Stimulated activated CD8-positive, alpha-beta memory T cell treated with anti-CD3 and anti-CD28 coated beads, Interleukin-12 subunit alpha, Interleukin-12 subunit beta, amount 100 ng/mL, for 1 hour (primary cell): ENCODE measurements at places on chromosomes 7 and 10.
A peak's percentile ranks its signal among the peaks of the same experiment; 100 is the strongest.

DNA sequence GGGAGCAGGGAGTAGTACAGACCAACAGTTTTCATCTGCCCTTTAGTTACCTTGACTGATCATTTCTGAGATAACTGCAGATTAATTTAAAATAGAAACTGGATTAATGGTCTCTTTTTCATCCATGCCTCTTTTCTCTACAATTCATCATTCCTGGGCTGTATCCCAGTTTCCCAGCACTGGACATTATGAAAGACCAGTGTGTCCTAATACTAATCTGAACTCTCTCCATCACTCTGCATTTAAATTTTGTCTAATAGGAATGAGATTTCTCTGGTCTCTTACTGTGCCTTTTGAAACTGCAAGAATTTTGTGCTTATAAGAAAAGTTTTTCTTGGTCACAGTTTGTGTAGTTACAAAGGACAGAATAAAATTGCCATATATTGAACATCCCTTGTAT, 12.7 kb downstream of the PLEKHA8 start:
- DNase-seq: no peak

- DNase-seq: no peak
Measured at GRCh38 chr7:117043108-117043825, 90.0 kb downstream of the ST7 start.

GRCh38 chr7:108045669-108046068, 42.7 kb upstream of the LAMB1 start:
- DNase-seq: no peak

DNA sequence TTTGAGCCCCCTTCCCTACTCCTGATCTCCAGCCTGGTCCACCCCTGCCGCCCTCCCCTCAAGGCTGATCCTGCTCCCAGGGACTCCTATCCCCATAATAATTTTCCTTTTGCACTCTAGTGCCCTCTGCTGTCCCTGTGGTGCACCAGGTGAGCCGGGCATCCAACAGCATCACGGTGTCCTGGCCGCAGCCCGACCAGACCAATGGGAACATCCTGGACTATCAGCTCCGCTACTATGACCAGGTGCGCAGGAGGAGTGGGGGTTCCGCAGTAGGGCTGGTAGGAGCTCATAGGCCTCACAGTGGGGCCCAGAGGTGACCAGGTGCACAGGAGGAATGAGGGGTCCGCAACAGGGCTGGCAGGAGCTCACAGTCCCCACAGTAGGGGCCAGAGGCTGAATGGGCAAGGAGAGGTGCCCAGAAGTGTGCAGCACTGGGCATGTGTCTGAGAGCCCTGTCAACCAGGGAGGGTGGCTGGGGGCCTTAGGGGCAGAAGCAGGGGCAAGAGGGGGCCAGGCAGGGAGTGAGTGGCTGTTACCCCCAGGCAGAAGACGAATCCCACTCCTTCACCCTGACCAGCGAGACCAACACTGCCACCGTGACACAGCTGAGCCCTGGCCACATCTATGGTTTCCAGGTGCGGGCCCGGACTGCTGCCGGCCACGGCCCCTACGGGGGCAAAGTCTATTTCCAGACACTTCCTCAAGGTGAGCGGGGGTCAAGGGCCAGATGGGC, 11.7 kb downstream of the EPHB6 start:
- no peak for DNase-seq

- no peak for DNase-seq
Measured at GRCh38 chr10:77228559-77228958, 409.0 kb downstream of the KCNMA1 start.

- no peak for DNase-seq
Measured at GRCh38 chr10:131787961-131788360, 112.8 kb upstream of the PPP2R2D start.

DNA sequence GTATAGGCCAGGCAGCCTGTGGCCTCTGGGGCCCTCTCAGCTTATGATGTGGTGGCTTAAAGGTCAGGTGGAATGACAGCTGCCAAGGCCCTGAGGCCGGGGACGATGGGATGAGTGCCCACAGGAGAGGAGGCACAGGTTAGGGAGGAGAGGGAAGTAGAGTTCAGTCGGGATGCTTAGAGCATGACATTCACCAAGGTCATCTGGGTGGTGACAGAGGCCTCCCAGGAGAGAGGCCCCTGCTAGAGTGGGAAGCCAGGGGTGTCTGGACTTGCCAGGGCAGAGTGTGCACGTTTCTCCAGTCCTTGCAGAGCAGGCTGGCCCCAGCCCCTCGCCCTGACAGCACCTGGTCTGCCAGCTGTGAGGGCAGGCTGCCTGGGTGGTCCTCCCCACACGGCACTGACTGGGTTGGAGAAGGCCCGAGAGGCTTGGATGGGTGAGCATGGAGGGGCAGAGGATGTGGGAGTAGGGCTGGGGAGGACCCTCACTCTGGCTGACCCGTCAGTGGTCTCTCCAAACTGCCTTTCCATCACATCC, 1.5 kb downstream of the CALHM1 start:
- no peak for DNase-seq

GRCh38 chr7:85449478-85449877, 262.6 kb upstream of the SEMA3D start:
- no peak for DNase-seq

DNA sequence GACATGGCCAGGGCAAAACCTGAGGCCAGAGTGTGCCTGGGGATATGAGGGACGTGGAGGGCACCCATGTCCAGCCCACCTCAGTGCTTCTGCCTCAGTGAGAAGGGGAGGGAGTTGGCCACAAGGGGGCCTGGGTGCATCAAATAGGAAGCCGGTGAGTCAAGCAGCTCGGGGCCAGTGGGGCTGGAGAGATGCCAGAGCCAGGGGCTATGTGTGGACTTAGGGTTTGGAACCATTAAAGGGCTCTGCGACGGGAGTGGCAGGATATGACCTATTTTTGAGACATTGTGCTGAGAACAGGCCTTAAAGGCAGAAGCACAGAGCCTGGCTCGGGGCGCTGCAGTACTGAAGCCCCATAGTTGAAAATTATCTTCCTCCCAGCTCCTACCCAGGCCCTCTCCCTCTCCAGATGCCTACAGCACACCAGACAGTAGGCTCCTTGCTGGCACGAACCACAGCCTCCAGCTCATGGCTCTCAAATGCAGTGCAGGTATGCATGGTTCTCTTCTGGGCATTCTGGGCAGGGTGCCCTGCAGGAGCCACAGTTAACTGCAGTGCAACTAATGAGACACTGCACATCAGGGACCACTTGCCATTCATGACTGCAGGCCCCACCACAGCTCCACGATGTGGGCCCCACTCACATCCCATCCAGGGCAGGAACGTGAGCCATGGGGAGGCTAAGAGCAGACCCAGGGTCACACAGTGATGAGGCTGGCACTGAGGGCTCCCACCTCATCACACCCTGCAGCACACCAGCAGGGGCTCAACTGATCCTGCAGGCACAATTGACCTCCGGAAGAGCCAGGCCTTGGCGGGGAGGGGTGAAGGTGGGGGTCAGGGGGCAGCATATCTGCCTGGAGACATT, 7.2 kb upstream of the PGAM2 start:
- peak; percentile 27 for DNase-seq

DNA sequence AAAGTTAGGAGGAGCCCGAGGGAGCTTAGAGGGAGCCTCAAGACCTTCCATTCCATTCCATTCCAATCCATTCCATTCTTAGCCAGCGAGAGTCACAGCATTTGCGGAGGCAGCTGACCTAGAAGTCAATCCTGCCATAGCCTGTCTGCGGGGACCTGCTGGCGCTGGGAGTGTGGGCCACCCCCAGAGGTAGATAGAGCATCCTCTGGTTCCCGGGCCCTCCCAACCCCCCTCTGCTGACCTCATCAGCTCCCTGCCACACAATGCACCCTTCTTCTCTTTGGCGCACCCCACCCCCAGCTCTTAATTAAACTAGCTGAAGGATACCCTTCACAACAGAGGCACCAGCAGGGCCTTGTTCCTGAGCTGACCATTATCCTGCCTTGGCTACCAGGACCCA, 152.5 kb upstream of the ZMIZ1 start:
- DNase-seq: no peak

GRCh38 chr7:38318241-38318640, 44.8 kb upstream of the TARP start:
- no peak for DNase-seq

DNA sequence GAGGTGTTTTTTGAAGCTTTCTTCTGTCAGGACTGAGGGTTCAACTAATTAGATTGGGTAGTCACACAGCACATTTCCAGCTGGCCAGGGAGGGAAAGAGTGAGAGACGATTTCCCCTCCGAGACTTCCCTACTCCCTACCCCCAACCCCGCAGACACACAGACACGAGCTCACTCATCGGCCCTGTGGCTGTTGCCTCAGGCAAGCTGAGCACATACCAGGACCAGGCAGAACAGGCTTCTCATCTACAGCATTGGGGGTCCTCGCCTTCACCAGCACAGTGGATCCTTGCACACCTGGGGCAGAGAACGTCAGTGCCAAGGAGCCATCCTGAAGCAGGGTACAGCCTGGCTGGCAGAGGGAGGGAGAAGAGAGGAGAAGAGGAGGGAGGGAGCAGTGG, 144.1 kb downstream of the TMEM178B start:
- no peak for DNase-seq

DNA sequence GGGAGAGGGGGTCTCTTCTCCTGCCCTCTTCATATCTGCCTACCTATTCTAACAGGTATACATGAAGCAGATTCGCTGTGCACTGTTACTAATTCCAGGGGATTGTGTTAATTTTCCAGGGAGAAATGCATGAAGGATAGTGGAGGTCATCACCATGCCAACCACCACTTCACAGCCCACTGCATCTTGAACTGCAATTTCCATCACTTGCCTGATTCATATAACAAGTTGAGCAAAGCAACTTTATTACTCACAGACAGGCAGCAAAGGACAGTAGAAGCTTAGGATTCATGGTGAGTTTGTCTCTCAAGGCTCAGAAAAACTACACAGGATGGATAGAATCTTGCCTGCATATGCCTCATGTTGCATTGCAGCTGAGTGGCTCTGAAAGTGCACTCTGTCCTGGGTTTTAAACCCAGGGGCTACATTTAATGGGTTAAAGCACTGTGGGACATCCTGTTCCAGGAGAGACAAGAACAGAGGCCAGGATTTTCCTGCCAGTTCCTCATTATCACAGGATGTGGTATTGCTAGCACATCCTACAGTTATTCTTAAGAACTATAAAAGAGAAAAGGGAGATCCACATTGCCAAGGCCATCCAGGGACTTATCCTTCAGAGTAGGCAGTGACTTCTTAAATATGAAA, 136.9 kb upstream of the PRSS1 start:
- no peak for DNase-seq

DNA sequence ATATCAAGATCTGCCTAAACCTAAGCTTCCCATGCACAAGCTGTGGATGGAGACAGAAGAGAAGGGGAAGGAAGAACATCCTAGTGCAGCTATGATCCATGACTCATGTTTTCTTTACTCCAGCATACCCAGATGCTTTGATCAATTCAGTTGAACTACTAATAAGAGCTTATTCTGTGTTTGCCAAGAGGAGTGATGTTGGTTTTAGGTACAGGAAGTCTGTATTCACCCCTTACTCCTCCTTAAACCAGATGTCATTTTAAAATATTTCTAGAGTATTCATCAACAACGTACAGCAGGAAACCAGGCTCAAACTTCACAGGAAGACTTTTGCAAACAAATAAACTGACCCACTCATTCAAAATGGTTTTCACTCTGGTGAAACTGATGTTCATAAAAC, 29.2 kb downstream of the PANK1 start:
- no peak for DNase-seq

DNA sequence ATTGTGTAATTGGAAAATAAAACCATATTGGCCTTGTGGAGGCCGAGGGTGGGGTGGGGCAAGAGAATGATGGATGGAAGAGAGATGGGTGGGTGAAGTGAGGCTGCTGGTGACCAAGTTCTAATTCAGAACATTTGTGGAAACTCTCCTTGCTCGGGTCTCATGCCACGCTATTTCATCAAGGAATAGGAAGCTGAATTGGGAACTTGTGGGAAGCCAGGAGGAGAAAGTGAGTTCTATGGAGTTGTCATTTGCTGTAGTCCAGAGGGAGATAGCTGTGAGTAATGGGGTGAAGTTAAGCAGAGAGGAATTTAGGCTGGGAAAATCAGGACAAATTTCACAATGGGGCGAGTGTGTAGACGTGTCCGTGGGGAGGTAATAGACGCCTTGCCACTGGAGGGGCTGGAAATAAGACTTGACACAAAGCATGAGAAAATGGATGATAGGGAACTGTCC, 339.2 kb downstream of the LRMDA start:
- no peak for DNase-seq

DNA sequence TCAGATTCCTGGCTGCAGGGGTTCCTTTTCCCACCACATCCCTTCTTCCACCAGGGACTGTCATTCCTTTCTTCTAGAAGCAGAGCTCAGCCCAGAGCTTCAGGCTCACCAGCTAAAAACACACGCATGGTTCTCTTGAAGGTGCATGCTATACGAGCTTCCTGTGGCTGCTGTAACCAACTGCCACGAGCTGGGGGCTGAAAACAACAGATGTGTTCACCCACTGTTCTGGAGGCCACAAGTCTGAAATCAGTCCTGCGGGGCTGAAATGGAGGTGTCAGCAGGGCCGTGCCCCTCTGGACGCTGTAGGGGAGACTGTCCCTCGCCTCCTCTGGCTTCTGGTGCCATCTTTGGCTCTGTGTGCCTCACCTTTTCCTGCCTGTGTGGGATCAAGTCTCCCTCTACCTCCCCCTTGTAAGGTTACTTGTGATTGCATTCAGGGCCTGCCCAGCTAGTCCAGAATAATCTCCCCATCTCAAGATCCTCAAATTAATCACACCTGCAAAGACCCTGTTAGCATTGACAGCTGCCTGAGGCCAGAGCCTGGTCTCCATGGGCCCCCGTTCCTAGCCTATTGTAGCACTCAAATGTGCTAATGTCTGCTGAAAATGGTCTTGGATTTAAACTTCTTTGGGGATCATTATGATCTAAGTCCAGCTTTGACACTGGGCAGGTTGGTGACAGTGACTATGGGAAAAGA, 13.7 kb downstream of the RAB19 start:
- DNase-seq: no peak

- DNase-seq: no peak
Measured at GRCh38 chr10:103949728-103950127, 17.2 kb upstream of the SLK start.

- DNase-seq: no peak
Measured at GRCh38 chr7:132655131-132655727, 79.0 kb upstream of the PLXNA4 start.

DNA sequence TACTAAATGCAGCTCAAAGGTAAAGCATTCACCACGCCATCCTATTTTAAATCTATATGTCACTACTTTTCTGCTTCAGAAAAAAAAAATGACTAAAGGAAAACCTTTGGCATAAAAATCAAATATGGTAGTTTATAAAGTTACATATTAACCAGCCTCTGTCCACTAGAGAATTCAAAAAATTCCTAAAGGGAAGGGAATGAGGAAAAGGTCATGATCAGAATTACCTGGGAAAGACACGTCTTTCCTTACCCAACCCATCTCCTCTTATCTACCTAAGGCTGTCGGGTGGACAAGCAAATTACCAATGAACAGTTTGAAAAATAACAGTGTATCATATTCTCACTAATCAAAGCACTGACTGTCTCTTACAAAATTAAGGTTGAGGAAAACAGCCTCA, 100.7 kb upstream of the TMEM106B start:
- DNase-seq: no peak

GRCh38 chr10:71634531-71635164, 84.9 kb downstream of the C10orf105 start:
- DNase-seq: no peak

GRCh38 chr10:42691361-42692120, 53.2 kb upstream of the ZNF33B start:
- DNase-seq: no peak

GRCh38 chr7:11727864-11728263, 104.1 kb downstream of the THSD7A start:
- DNase-seq: no peak

GRCh38 chr10:61883371-61884025, 18.0 kb upstream of the ARID5B start:
- DNase-seq: no peak
